ENCODE measurements at places on chromosomes 7 and 10.

DNA sequence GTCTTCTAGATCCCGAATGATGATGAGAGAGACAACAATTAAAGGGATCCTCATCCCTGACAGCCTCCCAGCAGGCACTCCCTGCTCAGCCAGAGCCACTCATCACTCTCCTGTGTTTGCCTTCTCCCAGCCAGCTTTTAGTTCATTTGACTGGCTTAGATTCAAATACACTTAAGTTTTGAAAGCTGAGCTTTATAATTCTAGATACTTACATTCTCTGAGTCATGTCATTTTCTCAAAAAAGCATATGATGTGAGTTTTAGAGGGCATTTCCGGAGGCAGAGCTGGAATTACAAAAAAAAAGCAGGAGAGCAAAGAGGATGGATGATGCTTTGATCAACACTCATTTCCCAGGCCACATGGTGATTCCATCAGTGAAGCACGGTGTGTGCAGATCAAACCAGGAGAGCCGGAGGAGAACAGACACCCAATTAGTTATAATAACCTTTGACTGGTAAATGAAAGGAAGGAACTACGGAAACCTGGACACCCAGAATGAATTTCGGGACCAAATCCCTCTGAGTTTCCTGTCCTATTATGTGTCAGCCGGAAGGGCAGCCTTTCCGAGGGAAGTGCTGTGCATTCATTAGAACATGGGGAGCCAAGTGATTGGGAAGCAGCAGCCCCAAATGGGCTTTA, 81.5 kb upstream of the HPS1 start:
- DNase-seq: no peak

DNA sequence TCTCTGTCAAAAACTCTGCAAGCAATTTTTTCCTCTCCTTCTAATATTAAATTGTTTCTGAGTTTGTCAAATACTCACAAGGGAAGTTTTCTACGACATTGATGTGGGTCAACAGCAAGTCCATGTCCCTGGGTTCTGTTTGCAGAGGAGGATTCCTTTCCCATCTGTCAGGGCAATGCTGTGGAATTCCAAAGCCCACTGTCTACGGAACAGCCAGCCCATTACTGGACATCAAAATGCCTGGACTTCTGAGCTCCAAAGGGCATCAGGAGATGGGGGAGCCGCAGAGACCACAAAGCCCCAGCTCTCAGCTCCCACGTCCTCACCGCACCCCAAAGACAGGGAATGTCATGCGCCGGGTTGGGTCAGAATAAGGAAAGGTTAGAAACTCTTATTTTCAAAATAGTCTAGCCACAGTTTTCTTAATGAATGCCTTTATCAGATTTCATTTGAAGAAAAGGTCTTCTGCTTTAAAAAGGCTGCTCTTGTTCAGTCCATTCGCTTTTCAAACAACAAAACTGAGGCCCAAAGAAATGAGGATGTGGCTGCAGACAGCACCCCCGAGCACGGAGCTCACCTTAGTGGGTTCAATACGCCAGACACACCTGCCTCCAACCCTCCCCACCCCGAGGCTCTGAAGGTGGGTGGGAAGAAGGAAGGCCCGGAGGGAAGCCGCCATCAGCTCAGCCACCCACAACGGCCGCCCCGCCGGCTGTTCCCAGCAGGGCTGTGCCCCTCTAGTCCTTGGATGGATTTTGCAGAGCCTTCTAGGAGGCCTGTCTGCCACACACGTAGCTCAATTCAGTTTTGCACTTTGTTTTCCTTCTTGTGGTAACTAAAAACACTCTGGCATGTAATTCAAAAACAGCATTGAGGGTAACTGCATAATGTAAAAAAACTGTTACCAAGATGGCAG, 44.7 kb downstream of the PTPRN2 start:
- no peak for DNase-seq

- DNase-seq: no peak
These were observed 136.2 kb downstream of the PRPF18 start for GRCh38 chr10:13722747-13723653.

DNA sequence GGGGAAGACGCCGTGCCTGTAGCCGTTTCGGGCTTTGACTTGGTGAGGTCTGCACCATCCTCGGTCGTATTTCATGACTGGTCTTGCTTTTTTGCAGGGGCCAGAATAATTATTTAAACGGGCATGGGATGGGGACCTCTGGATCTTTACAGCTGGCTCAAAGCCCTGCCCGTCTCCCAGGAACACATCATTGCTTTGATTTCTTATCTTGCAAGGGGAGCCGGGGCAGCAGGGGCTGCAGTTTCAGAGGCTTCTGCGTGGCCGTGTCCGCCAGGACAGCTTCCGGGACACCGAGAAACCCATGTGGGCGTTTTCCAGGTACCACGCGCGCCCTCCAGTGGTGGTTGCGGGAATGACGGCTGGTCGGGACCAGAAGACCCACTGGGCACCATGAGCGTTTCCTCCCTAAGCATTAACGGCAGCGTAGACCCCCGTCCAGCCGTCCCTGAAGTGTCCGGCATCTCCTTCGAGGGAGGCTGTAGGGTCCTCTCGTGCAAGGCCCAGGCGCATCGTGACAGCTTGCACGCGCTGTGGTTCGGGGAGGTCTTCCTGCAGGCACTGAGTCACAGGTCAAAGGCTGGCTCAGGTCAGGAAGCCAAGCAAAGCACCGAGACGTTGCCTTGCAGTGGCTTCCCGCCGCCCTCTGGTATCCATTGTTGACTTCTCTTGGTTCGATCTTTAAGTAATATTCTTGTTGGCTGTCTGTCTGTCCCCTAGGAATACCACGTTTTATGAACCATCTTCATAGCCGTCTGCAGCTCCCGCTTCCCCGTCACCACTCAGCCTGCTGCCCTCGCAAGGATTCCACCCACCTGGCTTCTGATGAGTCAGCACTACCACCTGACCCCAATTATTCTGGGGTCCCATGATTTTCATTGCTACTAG, 16.2 kb upstream of the ZFAND2A start:
- DNase-seq: peak; percentile 81

GRCh38 chr7:6477318-6477660, 29.5 kb upstream of the DAGLB start:
- DNase-seq: no peak

DNA sequence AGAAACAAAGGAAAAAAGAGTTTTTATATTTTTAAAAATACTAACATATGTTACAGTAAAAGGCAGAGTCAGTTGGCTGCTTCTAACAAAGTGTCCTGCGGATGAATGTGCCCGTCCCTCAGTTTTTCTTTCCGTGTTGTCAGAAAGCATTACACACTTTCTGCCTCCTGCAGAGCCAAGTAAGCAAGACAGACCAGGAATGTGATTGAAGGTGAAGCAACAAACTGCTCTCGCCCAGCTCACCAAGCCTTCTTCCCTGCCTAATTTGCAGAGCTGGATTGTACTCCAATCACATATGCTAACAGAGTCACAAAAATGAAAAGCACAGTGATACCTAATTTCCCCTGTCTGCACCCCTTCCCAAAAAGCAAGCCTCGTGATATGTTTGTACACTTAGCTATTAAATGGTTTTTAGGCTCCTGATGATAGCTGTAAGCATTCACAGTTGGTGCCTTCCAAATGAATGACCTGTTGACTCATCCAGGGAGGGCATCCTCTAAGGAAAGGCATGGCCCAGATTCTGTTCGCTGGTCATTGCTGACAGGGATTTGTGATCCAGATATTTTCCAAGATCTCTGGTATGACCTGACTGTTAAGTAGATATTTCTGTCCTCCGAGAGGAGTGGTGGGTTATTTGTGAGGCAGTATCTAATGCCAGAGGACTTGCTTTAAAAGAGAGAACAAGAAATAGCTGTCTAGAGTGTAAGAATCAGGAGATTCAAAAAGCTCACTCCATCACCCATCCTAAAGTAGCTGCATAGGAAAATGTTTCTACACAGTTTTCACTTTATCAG, 187.3 kb upstream of the PLXDC2 start:
- no peak for DNase-seq

DNA sequence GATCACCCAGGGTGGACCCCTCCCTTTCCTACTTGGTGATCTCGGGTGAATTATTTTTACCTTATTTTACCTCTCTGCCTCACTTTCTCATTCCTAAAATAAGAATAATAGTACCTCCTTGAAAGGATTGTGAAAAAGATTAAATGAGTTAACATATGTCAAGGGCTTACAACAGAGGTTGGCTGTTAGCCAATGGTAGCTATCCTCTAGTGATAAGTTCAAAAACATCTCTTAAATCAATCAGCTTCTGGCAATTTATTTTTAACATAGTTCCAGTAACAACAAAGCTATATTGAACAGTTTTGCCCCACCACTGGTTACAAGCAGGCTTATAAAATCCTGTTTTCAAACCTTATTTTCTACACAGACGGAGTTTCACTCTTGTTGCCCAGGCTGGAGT, 45.4 kb downstream of the TMEM168 start:
- no peak for DNase-seq

GRCh38 chr10:69760072-69760471, 41.6 kb upstream of the COL13A1 start:
- no peak for DNase-seq

- no peak for DNase-seq
These were observed 335.9 kb downstream of the GFRA1 start for GRCh38 chr10:115936926-115937767.

DNA sequence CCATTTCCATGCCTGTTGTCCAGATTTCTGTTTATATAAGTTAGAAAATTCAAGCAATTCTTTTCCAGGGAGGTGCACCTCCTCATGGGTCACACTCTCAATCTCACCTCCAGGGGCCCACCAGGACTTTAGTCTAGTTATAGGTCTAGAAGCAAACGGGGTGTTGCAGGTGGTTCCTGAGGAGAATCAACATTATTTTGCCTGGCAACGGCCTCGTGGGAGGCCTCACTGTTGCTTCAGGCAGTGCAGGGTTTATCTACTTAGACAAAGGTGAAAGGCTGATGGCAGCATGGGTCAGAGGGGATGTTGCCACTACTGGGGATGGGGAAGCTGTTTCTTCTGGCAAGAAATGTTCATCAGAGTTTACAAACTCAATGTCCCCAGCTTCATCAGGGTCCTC, 56.7 kb upstream of the LRRC18 start:
- DNase-seq: no peak

DNA sequence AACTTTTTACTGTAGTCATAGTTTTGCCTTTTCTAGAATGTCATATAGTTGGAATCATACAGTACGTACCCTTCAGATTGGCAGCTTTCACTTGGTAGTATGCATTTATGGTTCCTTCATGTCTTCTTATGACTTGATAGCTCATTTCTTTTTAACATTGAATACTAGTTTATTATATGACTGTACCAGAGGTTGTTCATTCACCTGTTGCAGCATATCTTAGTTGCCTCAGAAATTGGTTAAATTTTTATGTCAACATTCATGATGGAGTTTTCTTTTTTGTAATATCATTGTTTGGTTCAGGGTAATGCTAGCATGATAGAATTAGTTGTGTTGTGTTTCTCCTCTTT, 94.8 kb upstream of the CDK13 start:
- no peak for DNase-seq

GRCh38 chr10:215444-215843, 80.2 kb downstream of the ZMYND11 start:
- no peak for DNase-seq

GRCh38 chr7:143269251-143269650, 6.0 kb downstream of the GSTK1 start:
- DNase-seq: no peak

Measured in erythroblast (primary cell).